ENCODE measurements at places on chromosomes 4 and X. TPM values are rescaled to one million over a fixed set of nuclear protein-coding genes. Genes with fewer than 3 reads are reported as not detected.

GRCh38 chr4:85522836-85523235 lies 47.9 kb downstream of the ARHGAP24 start:
- H3K27me3 ChIP-seq, result no peaks in the 10 kb centered on the region
- no peak for DNase-seq
- no peak overlapping the region for H3K4me3 ChIP-seq
- H3K36me3 ChIP-seq, result no peaks in the 10 kb centered on the region
- peaks cover 7% of the 10 kb centered on the region for H3K4me1 ChIP-seq

GCNA gene
- total RNA-seq, result 10.5 TPM

ERVMER34-1 gene
- 0.63 TPM for total RNA-seq

TDO2 gene
- total RNA-seq, result not detected

DNA sequence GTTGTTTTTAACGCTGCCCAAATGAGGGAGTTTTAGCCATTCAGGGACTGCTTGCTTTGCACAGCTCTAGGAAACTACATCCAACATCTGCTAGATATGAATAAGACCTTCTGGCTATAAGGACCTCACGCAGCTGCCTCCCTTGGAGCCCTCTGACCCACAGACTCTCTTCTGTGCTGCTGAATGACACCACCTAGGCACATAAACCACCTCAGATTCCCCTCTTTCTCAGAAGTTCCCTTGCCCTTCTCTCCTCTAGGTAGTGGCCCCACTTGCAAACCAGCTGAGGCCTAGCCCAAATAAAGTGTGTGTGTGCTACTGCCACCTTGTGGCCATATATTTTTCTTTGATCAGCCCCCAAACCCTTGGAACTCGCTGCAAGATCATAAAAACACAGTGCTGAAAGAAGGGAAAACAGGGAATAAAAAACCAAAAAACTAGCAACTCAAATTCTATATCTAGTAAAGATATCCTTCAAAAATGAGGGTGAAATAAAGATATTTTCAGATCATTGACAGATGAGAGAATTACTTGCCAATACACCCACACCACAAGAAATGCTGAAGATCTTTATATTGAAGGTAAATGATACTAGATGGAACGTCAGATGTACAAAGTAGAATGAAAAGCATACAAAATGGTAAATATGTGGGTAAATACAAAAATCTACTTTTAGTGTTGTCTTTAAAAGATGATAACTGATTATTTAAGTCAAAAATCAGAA lies 265.9 kb downstream of the ADAMTS3 start:
- no peak for DNase-seq
- H3K27ac ChIP-seq, result no peak overlapping the region
- no peaks in the 10 kb centered on the region for H3K27me3 ChIP-seq
- no peaks in the 10 kb centered on the region for H3K4me1 ChIP-seq
- H3K36me3 ChIP-seq, result no peaks in the 10 kb centered on the region

UGT2B17 gene
- not detected for total RNA-seq

GRCh38 chr4:21083413-21083812 lies 383.2 kb downstream of the PACRGL start:
- no peaks in the 10 kb centered on the region for H3K4me1 ChIP-seq
- no peaks in the 10 kb centered on the region for H3K36me3 ChIP-seq
- DNase-seq, result no peak
- H3K27me3 ChIP-seq, result no peaks in the 10 kb centered on the region
- no peak overlapping the region for H3K4me3 ChIP-seq

DNA sequence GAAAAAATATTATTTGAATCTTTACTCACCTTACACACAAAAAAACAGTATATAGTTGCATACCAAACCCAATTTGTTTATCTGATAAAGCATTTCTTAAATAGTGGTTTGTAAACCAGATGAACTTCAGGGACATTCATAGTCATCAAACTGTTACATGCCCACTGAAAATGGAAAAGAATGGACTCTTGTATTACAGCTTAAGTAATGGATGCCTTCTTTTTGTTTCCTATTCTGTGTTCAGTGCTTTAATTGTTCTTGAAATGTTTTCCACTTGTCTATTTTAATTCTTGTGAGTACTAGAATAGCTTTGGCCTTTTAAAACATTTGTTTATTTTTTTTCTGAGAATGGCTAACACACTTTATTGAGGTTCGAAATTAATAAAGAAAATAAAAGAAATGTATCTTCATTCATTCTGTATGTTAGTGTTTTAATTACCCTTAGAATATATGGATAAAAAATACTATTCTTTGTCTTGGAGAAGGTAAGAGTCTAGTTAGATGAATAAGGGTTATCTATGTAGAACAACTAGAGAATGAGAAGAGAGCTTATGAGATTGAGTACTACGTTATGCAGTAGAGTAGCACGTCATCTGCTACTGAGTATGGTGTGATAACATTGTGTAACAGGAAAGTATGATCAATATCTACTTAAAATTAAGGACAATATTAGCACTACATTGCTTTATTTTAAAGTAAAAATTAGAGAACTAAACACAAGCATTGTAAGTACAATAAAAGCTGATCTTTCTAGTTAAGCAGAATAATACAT lies 9.9 kb downstream of the CPEB2 start:
- H3K4me3 ChIP-seq, result no peak overlapping the region
- peaks cover 7% of the 10 kb centered on the region for H3K4me1 ChIP-seq
- no peaks in the 10 kb centered on the region for H3K27me3 ChIP-seq
- no peak for DNase-seq
- H3K36me3 ChIP-seq, result peaks cover 13% of the 10 kb centered on the region

- H3K27ac ChIP-seq, result no peak overlapping the region
- H3K27me3 ChIP-seq, result no peaks in the 10 kb centered on the region
- peaks cover under 1% of the 10 kb centered on the region for H3K4me1 ChIP-seq
- H3K36me3 ChIP-seq, result no peaks in the 10 kb centered on the region
- no peak overlapping the region for H3K4me3 ChIP-seq
Measured at GRCh38 chr4:3313556-3314228, 20.9 kb downstream of the RGS12 start.

ASB12 gene
- not detected for total RNA-seq

HSFX4 gene
- total RNA-seq, result not detected

DNA sequence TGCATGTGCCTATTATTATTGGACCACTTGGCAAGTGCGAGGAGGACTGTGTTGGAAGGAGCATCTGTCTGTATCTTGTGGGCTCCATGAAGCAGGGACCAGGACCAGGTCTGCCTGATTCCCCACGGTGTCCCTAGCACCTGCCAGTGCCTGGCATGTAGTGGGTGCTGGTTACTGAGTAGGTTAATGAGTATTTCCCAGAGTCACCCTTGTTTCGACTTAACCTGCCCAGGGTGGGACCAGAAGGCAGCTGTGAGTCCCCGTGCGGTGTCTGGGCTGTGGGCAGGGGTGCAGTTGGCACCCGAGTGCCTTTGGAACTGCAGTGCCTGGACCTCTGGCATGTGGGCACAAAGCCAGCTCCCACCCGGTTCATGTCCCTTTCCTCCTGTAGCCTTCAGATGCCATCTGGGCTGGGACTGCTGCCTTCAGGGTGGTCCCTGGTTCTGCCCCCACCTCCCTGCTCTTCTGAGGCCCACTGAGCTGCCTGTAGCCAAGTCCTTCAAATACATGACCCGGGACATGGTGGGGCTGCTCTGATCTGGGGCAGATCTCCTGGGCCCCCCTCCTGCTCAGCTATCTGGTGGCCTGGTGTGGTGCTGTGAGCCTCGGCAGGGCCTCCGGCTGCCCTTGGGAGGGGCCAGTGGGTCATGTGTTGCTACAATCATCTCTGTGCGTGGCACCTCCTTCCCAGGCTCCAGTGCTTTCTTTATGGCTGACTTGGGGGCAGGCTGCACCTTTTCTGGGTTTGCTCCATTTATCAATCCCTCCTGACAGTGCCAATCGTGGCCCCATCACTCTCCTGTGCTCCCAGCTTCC lies 53.0 kb upstream of the SORCS2 start:
- no peak for DNase-seq
- no peak overlapping the region for H3K4me3 ChIP-seq
- H3K36me3 ChIP-seq, result no peaks in the 10 kb centered on the region
- no peak overlapping the region for H3K27ac ChIP-seq
- peaks cover 21% of the 10 kb centered on the region for H3K4me1 ChIP-seq

RCHY1 gene
- total RNA-seq, result 26.4 TPM

- H3K36me3 ChIP-seq, result no peaks in the 10 kb centered on the region
- no peak overlapping the region for H3K27ac ChIP-seq
- H3K4me3 ChIP-seq, result no peak overlapping the region
- no peak for DNase-seq
- no peaks in the 10 kb centered on the region for H3K27me3 ChIP-seq
Measured at GRCh38 chr4:25879991-25880651, 17.3 kb upstream of the SEL1L3 start.

GRCh38 chr4:124431653-124432192 lies 280.8 kb downstream of the ANKRD50 start:
- H3K27ac ChIP-seq, result no peak overlapping the region
- DNase-seq, result no peak
- H3K36me3 ChIP-seq, result no peaks in the 10 kb centered on the region
- no peaks in the 10 kb centered on the region for H3K27me3 ChIP-seq
- H3K4me3 ChIP-seq, result no peak overlapping the region

IL21 gene
- total RNA-seq, result not detected

DNA sequence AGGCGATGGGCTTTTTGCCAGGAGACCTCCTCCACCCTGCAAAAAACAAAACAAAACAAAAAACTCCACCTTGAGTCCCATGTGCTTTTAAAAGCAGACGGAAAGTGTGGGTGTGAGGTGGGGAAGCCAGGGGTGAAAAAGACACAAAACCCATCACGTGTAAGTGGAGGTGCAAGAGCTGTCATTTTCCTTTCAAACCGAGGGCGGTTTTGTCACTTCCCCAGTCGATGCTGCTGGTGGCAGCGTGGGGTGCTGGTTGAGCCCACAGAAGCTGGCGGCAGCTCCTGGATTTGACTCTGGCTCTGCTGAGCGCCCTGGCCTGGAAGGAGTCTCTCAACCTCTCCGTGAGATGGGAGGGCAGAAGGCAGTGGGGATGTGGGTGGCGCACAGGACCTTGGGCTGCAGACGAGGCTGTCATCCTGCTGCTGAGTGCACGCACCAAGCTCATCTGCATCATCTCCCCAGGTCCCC lies 110.0 kb downstream of the PSAPL1 start:
- no peaks in the 10 kb centered on the region for H3K27me3 ChIP-seq
- no peaks in the 10 kb centered on the region for H3K4me1 ChIP-seq
- H3K4me3 ChIP-seq, result no peak overlapping the region
- DNase-seq, result no peak
- H3K36me3 ChIP-seq, result no peaks in the 10 kb centered on the region
- no peak overlapping the region for H3K27ac ChIP-seq

- no peak overlapping the region for H3K27ac ChIP-seq
- no peaks in the 10 kb centered on the region for H3K36me3 ChIP-seq
- DNase-seq, result no peak
- H3K27me3 ChIP-seq, result no peaks in the 10 kb centered on the region
Measured at GRCh38 chr4:70651864-70652506, 14.3 kb downstream of the JCHAIN start.

- no peak overlapping the region for H3K4me3 ChIP-seq
- peaks cover 4% of the 10 kb centered on the region for H3K4me1 ChIP-seq
- no peaks in the 10 kb centered on the region for H3K36me3 ChIP-seq
Measured at GRCh38 chr4:124861761-124862160, 149.2 kb upstream of the ANKRD50 start.

DNA sequence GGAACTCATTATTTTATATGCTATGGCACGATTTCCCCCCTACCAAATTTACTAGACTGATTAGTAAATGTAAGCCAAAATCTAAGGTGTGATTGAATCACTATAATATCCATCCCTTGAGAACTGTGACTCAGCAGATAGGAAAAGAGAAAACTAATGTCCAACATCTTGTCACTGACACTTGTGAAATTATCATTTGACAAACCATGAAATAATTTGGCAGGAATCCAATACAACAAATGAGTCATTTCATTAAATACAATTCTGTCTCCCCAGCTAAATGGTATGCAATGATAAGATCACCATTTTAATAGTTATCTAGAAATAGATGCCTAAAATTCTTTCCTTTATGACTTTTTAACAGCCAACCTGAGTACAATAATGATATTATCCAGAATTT lies 462.3 kb downstream of the DMD start:
- no peak for DNase-seq
- H3K36me3 ChIP-seq, result no peaks in the 10 kb centered on the region
- no peaks in the 10 kb centered on the region for H3K27me3 ChIP-seq
- no peak overlapping the region for H3K4me3 ChIP-seq
- no peaks in the 10 kb centered on the region for H3K4me1 ChIP-seq
- no peak overlapping the region for H3K27ac ChIP-seq

GRCh38 chr4:134202166-134202956 lies 772 bp upstream of the PABPC4L start:
- no peaks in the 10 kb centered on the region for H3K27me3 ChIP-seq
- DNase-seq, result no peak
- no peaks in the 10 kb centered on the region for H3K36me3 ChIP-seq

DNA sequence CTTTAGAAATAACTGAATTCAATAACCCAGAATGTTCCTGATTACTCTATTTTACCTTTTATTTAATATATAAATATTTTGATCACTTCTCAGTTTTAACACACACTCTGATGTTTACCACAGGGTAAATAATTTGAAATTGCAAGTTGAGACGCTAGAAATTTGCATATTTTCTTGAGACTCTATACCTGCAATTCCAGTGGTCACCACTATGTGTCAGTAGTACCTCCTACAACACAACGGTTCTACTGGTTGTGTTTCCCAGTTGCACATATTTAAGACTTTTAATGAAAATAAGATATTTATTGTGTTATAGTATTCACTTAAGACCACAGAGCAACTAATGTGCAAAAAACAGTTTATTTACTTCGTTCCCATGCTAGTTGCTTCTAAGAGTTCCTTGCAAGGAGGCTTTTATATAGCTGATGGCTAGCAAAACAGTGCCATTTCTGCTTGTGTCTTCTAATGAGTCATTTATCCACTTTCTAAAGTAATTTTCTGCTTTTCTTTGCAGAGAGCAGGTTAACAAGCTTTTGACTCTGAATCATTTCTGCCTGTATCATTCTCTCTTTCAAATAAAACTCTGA lies 98.9 kb upstream of the PDLIM3 start:
- no peaks in the 10 kb centered on the region for H3K36me3 ChIP-seq
- no peaks in the 10 kb centered on the region for H3K4me1 ChIP-seq
- no peak overlapping the region for H3K27ac ChIP-seq
- no peak overlapping the region for H3K4me3 ChIP-seq
- H3K27me3 ChIP-seq, result no peaks in the 10 kb centered on the region

TKTL2 gene
- total RNA-seq, result not detected

GRCh38 chr4:38968668-38969067 lies 63.5 kb downstream of the TMEM156 start:
- H3K36me3 ChIP-seq, result no peaks in the 10 kb centered on the region
- no peak overlapping the region for H3K4me3 ChIP-seq
- H3K27ac ChIP-seq, result no peak overlapping the region
- DNase-seq, result no peak
- no peaks in the 10 kb centered on the region for H3K4me1 ChIP-seq

GRCh38 chr4:80058740-80059139 lies 14.3 kb downstream of the ANTXR2 start:
- H3K27me3 ChIP-seq, result no peaks in the 10 kb centered on the region
- H3K4me1 ChIP-seq, result peaks cover 4% of the 10 kb centered on the region
- no peak overlapping the region for H3K4me3 ChIP-seq
- H3K27ac ChIP-seq, result no peak overlapping the region
- DNase-seq, result no peak

- no peaks in the 10 kb centered on the region for H3K27me3 ChIP-seq
- no peaks in the 10 kb centered on the region for H3K36me3 ChIP-seq
- no peak for DNase-seq
- H3K27ac ChIP-seq, result no peak overlapping the region
Measured at GRCh38 chrX:63765712-63766111, 19.3 kb downstream of the ARHGEF9 start.

GRCh38 chr4:72846280-72847111 lies 223.0 kb downstream of the COX18 start:
- H3K4me3 ChIP-seq, result no peak overlapping the region
- no peak overlapping the region for H3K27ac ChIP-seq
- H3K27me3 ChIP-seq, result no peaks in the 10 kb centered on the region

ARMCX4 gene
- 15.9 TPM for total RNA-seq

Data from tibial nerve (tissue), 4 donors.